ENCODE measurements at places on chromosomes 7 and 10.

DNA sequence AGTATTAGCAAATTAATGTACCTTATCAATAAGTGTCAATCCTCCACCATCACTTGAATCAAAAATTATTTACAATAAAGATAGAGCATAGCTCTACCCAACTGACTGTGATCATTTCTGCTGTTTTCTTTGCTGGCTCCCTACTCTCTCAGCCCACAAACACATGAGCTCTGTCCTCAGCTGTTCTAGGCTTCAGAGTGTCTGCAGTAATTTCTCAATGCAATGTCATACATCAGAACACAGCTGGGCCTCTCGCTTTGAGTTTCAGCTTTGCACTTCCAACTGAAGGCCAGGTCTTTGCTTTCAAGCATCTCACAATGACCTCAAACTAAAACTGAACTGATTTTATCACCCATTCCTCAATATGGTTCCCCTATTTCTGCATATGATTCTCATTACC, 55.7 kb downstream of the RNF133 start:
- DNase-seq, result no peak

GRCh38 chr7:52648872-52649271, 386.6 kb upstream of the POM121L12 start:
- DNase-seq, result no peak

DNA sequence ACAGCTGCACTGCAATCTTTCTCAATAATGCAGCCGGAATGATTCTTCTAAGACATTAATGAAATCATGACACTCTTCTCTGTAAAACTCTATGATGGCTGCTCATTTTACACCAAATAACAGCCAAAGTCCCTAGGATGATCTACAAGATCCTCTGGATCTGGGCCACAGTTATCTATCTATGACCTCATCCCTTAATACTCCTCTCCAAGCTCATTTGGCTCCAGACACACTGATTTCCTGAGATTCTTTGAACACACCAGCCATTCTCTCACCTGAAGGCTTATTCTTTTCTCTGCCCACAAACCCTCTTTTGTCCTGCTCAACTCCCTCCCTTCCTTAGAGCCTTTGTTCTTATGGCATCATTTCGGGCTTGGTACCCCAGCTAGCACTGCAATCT, 577.4 kb upstream of the ANKRD30A start:
- peak; percentile 4 for DNase-seq

DNA sequence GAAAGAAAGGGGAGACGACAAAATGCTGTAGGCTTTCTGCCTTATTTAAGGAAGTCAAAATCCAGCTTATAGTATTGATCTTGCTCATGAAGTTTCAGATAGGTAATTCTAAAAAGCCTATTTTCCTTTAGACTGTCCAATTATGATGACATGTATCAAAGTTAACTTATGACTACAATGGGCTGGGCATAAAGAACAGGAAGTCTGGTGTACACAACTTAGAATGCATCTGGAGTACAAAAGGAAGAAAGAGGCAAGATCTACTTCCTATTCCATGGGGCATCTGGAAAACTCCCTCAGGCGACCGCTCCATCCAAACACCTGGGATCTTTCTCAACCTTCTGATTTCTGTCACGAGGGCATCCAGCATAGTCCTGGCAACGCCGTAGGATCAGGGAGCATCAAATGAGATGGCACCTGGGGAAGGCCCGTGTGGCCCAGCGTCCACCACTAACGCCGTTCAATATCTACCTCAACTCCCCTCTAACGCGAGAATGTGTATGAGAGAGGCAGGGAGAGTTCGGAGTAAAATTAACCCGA, 512 bp downstream of the FAM24B start:
- peak; percentile 26 for DNase-seq

DNA sequence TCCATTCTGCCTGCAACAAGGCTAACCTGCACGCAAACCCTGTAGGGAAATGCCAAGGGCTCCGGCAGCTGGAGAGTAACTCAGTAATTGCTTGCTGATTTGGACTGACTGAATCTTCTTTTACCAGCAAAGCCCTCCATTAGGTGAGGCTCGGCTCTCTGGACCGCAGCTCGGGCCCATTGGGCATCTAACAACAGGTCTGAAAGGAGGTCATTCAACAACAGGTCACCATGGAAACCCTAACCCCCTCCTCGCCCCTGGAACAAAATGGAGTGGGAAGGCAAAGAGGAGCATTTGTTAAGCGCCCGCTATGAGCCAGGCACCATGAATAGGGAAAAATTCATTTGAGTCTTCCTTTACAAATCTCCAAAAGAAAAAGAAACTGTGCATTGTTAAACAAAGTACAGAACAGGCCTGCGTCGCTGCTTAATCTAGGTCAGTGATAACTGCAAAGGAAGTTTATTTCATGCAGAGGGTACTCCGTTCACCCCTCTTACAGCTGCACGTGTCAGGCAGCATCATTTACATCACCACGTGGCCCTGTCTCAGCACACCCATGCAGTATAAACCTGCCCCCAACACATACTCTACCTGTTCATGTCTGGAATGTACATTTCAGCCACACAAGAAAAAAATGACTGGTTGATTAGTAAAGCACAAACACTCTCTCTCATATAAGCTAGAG, 248.8 kb upstream of the NEBL start:
- no peak for DNase-seq

DNA sequence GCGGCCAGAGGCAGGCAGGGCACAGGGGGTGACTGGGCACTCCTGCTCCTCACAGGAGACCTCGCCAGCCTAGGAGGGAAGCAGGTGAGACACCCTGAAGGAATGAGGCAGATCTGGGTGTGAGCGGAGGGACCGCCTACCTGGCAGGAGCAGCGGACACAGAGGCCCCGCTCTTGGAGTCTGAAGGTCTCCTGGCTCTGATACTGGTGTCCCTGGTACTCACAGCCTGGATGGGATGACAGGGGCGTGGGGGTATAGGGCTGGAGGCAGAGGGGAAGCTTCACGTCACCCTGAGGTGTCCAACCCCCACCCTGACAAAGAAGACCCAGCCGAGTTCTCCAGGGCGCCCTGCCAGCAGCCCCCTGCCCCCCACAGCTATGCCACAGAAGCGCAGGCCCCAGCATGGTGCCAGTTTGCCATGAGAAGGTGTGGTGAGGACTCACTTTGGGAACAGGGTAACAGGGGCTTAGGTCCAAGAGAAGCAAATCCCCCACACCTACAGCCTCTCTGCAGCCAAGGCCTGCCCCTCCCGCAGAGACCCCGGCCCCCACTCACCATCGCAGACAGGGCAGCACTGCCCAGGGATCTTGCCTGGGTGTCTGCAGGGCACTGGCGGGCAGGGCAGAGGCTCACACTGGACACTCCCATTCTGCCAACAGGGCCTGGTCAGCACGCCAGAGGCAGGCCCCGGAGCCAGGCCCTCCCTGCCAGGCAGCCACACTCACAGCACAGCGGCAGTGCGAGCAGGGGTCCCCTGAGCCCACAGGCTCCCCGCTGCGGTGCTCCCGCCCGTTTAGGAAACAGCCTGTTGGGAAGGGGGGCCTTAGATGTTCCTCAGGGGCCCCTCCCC, 17.0 kb downstream of the KCP start:
- no peak for DNase-seq
